ENCODE measurements at places on chromosomes 12 and 14. TPM values are rescaled to one million over a fixed set of nuclear protein-coding genes. Genes with fewer than 3 reads are reported as not detected.

GRCh38 chr14:63770187-63770807, 42.4 kb upstream of the SGPP1 start:
- DNase-seq = no peak

GRCh38 chr14:39266525-39266870, 32.8 kb downstream of the MIA2 start:
- DNase-seq = no peak

The PPP1R3E gene
- total RNA-seq = 6.4 TPM

The REM2 gene
- 3.3 TPM for total RNA-seq
